ENCODE measurements at places on chromosomes 12 and 14.

GRCh38 chr14:51828017-51828797 lies 32.2 kb upstream of the GNG2 start:
- DNase-seq: no peak

DNA sequence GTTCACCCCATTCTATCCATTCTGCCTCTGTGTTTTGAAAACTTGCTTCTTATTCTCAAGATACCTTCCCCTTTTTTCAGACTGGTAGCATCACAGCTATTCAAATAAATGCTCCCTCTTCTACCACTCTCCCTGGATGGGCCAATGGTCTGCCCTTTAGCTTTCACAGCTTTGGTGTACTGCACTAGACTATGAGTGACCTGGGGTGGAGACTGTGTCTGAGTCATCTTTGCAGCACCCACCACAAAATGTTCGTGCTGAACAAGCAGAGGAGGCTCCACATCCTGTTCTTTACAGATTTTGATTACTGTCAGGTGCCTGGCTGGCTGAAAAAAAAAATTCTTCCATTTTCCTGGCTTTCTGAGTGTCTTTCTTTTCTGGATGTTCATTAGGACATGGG lies 1104.1 kb upstream of the TMEM132C start:
- DNase-seq: no peak

DNA sequence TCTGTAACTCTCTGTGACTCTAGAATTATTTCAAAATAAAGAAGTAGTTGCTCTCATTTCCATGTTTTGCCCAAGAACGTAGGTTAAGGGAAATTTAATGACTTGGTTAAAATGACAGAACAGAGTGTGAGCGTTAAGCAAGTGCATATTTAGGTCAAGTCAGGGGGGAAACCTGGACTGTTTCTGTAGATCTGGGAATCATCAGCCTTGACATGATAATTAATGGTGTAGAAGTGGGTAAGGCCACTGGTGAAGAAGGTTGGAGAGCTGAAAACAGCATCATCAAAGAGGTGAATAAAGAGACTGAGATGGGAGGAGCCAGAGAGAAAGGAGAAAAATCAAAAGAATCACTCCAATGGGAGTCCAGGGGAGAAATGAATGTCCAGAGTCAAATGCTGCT lies 49.4 kb upstream of the STK38L start:
- DNase-seq: no peak

GRCh38 chr14:96297000-96297399 lies 41.0 kb downstream of the BDKRB1 start:
- DNase-seq: peak; percentile 55

DNA sequence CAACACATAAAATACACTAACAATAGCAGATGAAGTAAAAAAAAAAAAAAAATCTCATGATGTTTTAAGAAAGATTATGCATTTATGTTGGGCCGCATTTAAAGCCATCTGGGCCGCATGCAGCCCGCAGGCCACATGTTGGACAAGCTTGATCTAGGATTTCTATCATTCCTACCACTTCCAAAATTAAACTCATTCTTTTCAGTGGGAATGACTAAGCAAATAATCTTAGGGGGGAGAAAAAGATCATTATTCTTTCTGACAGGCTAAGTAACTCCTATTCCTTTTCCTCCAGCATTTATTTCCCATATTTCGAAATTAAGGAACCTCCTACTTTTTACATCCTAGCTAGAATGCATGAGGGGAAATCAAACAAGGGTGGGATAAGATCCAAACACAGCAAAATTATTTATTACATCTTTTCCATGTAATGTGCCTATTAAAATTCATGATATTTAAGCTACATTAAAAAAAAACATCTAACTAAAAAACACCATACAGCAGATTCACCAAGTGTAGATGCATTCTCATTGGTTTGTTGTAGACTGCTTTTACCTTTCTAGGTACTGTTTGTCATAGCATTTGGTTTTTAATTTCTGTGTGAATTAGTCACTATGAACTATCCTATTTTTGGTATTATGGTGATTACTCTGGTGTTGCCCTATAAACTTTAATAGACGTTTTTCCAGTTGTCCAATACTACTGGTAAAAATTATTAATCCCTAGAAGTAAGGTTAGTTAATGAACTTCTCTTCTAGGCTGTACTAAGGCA lies 76.1 kb downstream of the RASSF8 start:
- DNase-seq: no peak
